ENCODE measurements at places on chromosomes 11 and 22.

GRCh38 chr11:107259811-107260221, 197.8 kb downstream of the CWF19L2 start:
- no peak for DNase-seq

- peak; percentile 87 for DNase-seq
These were observed 112.7 kb downstream of the VPREB1 start for GRCh38 chr22:22357024-22357883.

GRCh38 chr22:41976961-41977566, 7.8 kb downstream of the SEPTIN3 start:
- peak; percentile 45 for DNase-seq

- DNase-seq, result peak; percentile 63
These were observed 99.1 kb downstream of the CD44 start for GRCh38 chr11:35237860-35238715.

GRCh38 chr22:29165321-29166060, 40.2 kb upstream of the EMID1 start:
- no peak for DNase-seq

- no peak for DNase-seq
These were observed 58.3 kb downstream of the PRR5L start for GRCh38 chr11:36354221-36355003.

DNA sequence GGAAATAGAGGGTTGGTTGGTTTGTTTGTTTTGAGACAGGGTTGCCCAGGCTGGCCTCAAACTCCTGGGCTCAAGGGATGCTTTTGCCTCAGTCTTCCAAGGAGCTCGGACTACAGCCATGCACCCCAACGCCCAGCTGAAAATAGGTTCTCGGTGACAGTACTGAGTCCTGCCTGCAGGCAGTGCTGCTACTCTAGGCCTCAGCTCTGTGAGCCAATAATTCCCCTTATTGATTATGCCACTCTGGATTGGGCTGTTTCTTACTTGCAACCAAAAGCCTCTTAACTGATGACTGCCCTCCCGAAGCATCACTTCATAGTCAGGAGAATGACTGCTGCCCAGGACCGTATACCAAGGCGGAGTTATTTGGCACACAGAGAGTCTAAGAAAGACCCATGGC, 1.2 kb upstream of the C11orf16 start:
- DNase-seq, result no peak

GRCh38 chr11:65382804-65383368, 440 bp upstream of the SLC25A45 start:
- DNase-seq, result peak; percentile 90

GRCh38 chr11:75872887-75873416, 57.9 kb downstream of the UVRAG start:
- DNase-seq, result no peak

DNA sequence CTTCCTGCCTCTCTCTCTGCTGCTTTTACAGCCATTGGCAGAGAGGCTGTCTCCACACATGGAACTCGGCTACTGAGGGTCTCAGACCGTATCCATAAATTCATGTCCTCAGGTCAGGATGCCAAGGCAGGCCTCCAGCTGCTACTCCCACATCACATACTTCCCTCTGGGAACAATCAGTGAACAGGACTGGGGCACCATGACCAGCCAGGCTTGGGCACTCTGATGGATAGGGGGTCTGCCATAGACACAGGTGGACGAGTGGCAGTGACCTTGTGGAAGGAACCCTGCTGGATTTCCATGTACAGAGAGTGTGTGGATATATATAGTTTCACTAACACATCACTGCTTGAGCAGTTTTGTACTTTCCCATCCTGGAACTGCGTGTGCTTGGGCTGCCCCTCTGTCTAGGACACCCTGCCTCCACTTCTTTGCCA, 97.7 kb upstream of the PARVA start:
- no peak for DNase-seq

DNA sequence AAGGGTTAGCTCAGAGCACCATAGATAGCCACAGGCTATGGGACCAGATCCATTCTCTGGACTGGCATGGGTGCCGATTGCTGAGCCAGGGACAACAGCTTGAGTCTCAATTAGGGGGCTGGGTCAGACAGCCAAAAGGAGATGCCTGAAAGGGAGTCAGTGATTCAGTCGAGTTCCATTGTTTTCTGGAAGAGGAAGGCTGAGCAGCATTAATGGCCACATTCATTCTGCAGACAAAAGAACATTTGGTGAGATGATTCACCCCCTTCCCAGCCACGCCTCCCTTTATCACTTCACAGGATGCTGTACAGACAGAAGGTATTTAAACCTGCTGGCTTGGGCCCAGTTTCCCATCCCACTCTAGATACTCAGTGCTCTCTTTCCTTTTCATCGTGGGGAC, 131.9 kb downstream of the ADAMTS15 start:
- no peak for DNase-seq

- DNase-seq, result no peak
These were observed 80.8 kb downstream of the HORMAD2 start for GRCh38 chr22:30161051-30161469.

DNA sequence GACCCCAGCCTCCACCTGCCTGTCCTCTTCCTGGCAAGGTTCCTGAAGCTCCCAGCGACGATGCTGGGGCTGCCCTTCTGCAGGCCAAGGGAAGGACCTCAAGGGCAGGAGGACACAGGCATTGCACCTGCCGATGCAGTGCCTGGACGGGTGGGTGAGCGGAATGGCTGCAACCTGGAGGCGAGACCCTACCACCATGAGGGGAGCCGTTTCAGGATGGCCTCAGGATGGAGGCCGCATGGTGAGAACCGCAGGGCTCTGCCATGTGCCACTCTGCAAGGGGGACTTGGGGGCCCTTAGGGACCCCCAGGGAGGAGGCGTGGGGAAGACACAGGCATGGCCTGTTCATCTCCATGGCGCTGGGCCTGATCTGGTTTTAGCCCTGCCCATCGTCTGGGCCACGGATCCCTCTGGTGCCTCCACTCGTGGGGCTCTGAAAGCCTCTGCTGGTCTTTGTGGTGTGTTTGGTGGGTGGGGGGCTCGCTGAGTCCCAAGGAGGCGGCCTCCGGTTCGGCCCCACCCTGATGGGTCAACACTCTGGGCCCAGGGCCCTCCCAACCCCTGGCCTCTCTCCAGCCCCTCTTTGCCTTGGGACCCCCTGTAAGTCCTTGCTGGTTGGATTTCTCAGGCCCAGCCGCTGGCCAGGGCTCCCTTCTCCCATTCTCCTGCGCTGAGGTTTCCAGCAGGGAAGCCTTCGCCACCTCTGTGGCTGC, 1.3 kb upstream of the LSP1 start:
- no peak for DNase-seq

DNA sequence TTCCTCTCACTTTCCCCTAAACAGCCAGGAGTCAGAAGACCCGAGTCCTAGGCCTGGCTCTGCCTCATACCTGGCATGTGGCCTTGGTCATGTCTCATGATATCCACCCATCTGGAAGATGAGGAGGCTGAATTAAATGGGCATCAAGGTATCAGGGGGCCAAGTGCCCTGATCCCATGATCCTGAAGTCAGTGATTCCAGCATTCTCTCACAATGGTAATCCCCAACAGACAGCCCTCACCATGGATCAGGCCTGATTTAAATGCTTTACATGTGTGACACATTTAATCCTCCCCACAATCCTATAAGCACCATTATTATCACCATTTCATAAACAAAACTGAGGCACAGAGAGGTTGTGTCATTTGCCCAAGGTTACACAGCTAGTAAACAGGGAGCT, 70.0 kb downstream of the PDE2A start:
- DNase-seq, result no peak

GRCh38 chr22:37739035-37739434, 42.2 kb downstream of the TRIOBP start:
- no peak for DNase-seq

DNA sequence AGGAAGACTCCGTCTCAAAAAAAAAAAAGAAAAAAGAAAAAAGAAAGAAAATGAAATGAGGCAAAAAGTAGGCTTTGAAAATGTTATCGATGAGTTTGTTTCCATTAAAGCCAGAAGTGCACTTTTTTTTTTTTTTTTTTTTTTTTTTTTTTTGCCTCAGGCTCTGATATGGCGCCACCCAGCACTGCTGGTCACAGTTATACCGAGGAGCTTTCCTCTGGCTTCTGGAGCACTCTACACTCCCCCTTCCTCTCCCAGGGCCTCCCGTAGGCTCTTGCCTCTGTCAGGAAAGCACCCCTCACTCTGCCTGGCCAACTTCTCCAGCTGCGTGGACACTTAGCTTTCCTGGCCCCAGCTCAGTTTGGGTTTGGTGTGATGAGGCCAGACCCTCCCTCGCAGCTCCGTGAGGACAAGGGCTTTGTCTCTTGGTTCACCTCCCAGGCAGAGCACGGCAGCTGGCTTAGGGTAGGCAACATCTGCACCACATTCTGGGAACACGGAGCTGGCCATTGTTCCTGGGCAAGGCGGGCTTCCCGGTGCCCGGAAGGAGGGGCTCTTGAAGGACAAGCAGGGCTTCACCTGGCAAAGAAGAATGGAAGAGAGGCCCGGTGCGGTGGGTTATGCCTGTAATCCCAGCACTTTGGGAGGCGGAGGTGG, 16.9 kb downstream of the FADS2 start:
- no peak for DNase-seq

GRCh38 chr22:21942407-21943343, 10.0 kb downstream of the PPM1F start:
- no peak for DNase-seq

DNA sequence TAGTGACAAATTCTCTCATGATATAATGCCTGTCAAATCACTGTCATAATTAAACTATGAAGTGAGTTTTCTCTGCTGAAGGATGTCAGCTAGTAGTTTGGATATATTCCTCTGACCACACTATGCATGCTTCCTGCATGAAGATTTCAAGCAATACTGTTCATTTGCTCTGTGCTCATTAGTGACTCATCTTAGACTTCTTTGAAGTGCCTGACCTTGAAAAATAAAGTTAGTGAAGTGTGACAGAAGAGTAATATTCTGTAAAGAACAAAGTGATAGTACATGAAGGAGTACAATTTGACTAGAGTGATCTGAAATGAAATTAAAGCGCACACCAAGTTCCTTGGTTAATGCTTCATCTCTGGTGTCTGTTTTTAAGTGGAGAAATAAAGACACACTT, 629.5 kb upstream of the ANO3 start:
- no peak for DNase-seq

DNA sequence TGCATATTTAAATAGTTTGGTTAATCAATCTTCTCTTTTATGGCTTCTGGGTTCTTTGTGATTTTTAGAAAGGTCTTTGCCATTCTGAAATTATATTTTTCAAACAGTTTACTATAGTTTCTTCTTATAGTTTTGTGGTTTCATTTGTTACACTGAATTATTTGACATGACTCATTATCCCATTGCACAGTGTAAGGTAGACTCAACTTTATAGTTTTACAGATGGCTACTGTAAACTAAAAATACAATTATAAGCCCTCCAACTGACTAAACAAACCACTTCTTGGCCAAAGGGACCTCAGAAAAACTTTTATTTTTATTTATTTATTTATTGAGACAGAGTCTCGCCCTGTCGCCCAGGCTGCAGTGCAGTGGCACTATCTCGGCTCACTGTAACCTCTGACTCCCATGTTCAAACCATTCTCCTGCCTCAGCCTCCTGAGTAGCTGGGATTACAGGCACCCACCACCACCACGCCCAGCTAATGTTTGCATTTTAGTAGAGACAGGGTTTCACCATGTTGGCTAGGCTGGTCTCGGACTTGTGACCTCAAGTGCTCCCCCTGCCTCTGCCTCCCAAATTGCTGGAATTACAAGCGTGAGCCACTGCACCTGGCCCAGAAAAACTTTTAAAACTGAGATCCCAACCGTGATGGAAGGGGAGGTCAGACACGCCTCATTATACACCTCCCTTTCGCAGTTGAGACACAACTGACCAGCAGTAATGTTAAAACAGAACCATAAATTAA, 14.1 kb upstream of the RAC2 start:
- no peak for DNase-seq

DNA sequence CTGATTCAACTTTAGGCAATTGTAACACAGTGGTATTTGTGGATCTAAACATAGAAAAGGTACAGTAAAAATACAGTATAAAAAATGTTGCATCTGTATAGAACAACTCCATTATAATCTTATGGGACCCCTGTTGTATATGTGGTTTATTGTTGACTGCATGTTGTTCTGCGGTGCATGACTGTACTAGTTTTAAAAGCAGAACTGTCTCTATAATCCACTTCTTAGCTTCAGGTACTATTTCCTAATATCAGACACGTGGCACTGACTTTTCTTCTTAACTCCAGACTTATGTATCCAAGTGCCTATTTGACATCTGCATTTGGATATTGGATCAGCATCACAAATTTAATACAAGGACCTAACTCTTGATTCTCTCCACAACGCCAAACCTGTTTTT, 41.1 kb downstream of the PACS1 start:
- DNase-seq, result no peak

GRCh38 chr11:2798951-2799761, 86.4 kb downstream of the CDKN1C start:
- no peak for DNase-seq

DNA sequence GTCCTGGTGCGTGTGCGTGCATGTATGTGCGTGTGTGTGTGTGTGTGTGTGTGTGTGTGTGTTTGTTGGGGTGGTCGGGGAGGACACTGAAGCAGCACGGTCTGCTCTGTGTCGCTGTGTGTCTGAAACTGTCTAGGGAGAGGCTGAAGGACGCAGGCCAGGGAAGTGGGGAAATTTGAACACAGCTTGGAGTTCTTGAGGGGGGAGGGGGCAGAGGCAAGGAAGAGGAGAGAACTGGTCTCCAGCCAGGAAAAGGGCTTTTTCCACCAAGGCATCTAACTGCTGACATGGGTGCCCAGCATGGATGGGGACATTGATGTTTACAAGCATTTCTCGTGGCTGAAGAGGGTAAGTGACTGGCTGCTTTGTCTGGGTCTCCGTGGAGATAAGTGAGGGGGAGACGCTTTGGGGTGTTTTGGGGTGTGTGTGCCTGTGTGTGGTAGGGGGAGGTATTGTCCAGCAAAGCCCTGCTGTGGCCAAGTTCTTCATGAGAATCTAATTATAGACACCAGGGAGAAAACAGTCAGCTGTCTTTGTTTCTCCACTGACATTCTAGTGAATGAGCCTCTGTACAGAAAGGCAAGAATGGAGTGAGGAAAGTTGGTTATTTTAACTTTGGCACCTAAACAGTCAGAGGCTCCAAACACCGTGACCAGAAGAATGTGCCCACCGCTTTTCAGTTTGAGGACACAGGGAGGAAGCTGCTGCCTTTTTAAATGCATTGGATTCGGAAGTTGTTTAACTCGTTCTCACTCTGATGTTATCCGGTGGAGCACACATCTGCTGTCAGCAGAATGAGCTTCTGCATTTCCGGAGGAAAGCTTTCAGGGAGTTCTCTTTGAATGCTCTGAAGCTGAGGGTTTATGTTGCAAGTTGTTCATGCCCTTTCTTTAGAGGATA, 63.7 kb downstream of the PPFIBP2 start:
- DNase-seq, result no peak

Data from NCI-H1092 (cell line).